Activated T-cell treated with anti-CD3 and anti-CD28 coated beads for 24 hours (primary cell): ENCODE measurements at places on chromosomes 2 and 18.

GRCh38 chr2:207919164-207919919 is 106.0 kb downstream of the PLEKHM3 start:
- no peak for DNase-seq

GRCh38 chr18:62285281-62285680 is 39.8 kb upstream of the TNFRSF11A start:
- DNase-seq: no peak

GRCh38 chr2:190881084-190881597 is 520 bp downstream of the GLS start:
- DNase-seq: no peak

GRCh38 chr2:228847684-228848083 is 423.4 kb downstream of the PID1 start:
- DNase-seq: no peak

GRCh38 chr2:196046123-196046917 is 22.3 kb downstream of the DNAH7 start:
- no peak for DNase-seq

GRCh38 chr2:22153931-22154613 is 1030.3 kb downstream of the TDRD15 start:
- DNase-seq: no peak

GRCh38 chr2:214591366-214591765 is 180.5 kb downstream of the VWC2L start:
- DNase-seq: no peak

- no peak for DNase-seq
Measured at GRCh38 chr2:96121414-96121813, 5.0 kb upstream of the ADRA2B start.

DNA sequence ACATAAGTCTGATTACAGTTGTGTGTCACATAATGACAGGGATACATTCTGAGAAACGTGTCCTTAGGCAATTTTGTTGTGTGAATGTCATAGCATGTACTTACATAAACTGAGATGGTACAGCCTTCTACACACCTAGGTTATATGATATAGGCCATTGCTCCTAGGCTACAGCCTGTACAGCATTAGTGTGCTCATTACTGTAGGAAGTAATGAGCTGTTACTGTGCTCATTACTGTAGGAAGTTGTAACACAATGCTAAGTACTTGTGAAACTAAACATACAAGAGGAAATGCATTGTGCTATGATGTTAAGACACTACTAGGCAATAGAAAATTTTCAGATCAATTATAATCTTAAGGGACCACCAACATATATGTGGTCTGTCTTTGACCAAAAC is 72.8 kb downstream of the UPP2 start:
- no peak for DNase-seq

DNA sequence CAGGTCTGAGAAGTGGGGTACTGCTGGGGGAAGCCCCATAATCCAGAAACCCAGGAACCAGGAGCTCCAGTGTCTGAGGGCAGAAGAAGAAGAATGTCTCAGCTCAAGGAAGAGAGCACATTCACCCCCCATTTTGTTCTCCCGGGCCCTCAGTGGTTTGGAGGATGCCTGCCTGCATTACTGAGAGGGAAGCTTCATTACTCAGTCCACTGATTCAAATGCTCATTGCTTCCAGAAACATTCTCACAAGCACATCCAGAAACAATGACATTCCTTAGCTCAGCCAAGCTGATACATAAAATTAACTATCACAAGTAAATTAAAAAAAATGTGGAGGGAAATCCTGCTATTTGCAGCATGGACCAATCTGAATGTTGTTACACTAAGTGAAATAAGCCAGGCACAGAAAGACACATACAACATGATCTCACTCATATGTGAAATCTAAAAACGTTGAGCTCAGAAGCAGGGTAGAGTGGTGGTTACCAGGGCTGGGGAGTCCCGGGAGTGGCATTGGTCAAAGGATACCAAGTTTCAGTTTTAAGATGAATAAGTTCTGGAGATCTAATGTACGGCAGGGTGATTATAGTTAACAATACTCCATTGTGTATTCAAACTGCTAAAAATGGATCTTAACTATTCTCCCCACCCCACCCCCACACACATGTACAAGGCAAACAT is 459.3 kb downstream of the GALR1 start:
- DNase-seq: no peak

DNA sequence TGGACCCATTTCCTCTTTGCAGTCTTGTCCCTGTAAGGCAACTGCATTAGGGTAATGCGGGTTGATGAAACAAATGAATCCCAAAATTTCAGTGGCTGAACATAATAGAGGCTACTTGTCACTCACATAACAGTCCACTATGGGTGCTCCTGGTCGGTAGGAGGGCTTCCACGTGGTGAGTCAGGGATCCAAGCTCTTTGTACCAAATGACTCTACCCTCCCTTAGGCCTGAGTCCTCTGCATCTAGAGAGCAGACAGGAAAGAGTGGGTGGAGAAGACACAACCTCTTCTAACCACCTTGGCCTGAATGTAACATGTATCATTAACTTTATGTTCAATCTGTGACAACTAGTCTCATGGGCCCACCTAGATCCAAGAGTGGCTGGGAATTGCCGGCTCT is 86.2 kb upstream of the HAAO start:
- no peak for DNase-seq

DNA sequence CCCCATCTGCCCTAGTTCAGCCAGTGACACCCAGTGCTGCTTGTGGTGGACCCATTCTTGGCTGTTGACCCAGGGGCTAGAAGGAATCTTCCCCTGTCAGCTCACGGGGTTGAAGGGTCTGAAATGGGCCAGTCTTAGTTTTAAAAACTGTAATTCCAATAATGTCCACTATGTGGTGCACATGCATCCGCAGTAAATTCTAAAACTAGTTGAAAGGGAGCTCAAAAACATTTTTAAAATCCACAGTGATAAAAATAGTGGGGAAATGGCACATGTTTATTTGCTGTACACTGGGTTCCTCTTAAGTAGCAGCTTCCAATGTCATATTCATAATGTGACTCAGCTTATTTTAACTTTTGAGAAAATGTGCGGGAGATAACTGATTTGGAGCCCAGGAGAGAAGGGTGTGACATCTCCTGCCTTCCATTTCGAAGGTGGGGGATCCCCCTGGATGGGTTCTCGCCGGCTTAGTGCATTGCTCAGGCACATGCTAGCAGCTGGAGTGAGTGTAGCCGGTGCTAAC is 32.8 kb downstream of the GRHL1 start:
- DNase-seq: no peak

DNA sequence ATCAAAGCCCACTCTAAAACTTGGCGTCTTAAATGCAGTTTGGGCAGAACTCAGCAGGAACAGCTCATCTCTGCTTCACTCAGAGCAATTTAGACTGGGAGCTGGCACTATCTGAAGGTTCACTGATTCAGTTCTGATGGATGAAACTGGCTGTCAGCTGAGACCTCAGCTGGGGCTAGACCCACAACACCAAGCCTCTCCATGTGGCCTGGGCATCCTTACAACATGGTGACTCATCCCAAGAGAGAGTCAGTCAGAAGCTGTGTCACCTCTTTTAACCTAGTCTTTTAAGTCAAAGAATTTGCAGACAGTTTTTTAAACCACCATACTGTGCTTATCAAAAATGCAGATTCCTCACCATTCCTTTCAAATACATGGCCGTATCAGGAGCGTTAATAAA is 62.6 kb upstream of the ZNF397 start:
- no peak for DNase-seq

DNA sequence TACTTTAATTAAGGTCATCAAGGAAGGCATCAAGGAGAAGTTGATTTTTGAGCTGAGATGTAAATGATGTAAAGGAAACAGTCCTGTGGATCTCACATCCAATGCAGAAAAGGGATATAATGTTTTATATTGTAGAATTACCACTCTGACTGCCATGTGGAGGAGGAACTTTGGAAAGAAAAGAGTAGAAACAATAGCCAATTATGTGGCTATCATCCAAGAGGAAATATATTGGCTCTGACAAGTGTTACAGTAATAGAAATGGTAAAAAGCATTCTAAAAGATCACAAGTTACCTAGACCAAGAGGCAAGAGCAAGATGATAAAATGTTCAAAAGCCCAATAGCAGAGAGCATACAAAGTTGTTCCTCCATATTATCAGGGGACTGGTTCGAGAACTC is 26.8 kb downstream of the BARD1 start:
- no peak for DNase-seq

GRCh38 chr2:222739939-222740338 is 68.5 kb downstream of the MOGAT1 start:
- no peak for DNase-seq

- no peak for DNase-seq
Measured at GRCh38 chr18:67672716-67673115, 156.2 kb upstream of the DSEL start.

DNA sequence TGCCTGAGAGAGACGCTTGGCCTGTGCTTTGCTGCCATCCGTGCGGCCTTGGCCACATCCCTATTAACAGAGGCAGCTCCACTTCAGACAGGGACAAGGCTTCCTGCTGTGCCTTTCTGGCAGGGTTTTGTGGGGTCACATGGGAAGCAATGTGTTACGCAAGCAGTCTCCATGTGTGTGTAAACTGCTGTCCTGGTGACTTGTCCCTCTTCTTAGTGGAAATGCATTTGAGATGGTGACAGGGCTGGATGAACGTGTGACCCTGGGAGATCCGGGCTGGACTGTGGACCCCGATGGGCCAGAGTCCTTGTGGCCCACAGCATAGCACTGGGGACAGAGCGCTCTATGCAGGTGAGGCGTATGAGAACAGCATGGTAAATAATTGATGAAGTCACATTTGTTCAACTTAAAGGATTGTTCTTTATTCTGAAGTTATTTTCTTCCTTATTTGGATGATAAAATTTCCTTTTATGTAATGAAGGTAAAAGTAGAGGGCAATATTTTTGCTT is 23.2 kb downstream of the ASB1 start:
- DNase-seq: no peak

DNA sequence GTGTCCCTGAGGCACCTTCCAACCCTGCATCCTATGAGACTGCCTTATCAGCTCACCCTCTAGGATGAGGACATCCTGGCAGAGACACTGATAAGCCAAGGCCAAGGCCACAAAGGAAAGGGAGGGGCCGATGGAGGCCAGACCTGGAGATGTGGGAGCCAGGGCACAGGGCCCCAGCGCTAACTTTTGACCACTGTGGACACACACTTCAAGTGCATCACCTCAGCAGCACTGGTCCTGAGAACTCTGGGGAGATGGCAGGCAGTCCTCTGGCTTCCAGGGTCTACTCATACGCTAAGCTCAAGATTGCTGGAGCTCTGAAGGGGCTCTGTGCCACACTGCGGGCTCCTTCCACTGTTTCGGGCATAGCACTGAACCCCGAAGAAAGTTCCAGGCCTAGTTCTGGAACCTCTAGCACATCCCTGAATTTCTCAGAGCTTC is 100.2 kb upstream of the ID2 start:
- DNase-seq: no peak

- no peak for DNase-seq
Measured at GRCh38 chr2:74751981-74752851, 81.7 kb upstream of the HK2 start.

- no peak for DNase-seq
Measured at GRCh38 chr2:119691189-119691588, 12.2 kb downstream of the TMEM177 start.

GRCh38 chr2:136705336-136705735 is 60.0 kb upstream of the THSD7B start:
- no peak for DNase-seq

GRCh38 chr2:9222239-9222892 is 15.8 kb downstream of the ASAP2 start:
- DNase-seq: no peak

DNA sequence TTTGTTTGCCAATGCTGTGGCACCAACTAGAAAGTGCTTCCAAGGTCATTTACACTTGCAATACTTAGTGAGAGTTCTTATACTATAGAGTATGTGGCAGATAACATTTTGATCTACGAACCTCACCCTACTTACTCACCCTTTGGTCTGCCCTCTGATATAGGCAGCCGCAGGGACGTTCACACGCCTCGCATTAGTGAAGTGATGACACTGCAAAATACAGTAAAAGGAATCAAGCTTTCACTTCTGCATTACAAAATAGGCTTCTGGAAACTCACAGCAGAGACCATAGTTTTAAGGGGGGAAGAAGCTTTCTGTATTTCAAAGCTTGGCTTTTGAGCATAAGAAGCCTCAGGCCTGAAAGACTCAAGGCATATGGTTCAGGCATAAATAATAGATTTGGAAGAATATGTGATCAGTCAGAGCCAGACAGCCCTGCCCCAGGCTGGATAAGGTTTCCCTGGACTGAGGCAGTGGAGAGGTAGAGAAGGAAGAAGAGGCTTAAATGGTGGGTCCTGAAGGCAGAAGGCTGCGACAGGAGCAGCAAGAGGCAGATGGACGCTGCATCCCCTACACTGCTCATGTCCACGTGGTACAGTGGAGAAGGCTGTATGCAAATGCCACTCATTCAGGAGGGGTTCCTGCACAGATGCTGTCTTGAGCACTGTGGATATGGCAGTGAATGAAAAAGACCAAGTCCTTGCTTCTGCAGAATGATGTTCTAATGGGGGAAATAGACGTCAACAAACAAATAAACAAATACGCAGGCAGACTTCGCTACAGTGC is 63.1 kb downstream of the FECH start:
- DNase-seq: no peak

DNA sequence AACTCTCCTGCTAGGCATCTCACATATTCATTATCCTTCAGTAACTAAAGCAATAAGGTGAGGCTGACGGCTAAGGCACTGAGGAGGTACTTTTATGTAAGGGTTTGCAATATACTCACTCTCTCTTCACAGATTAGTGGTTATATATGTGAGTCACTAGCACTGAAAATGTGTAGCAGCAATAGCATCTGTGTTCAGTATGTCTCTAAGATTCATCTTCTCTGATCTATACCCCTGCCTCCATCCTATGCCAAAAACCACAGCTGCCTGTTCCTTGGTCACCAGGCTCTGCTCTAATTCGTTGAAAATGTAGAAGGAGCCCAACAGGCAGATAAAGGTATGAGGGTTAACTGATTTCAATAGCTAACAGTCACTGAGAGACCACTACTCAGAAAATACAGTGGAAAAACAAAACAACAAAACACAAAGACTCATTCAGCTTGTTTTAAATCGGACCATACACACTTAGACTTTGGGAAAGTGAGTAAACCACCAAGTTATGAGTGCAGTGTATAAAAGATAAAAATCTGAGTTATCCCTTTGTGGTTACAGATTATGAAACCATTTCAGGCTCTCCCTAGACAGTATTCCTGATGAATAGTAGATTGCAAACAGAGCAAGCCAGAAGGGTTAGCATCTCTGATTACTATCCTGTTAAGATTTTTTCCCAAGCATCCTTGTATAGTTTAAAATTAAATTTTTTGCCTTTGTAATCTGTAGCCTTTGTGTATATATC is 75.3 kb upstream of the CYP26B1 start:
- DNase-seq: no peak

DNA sequence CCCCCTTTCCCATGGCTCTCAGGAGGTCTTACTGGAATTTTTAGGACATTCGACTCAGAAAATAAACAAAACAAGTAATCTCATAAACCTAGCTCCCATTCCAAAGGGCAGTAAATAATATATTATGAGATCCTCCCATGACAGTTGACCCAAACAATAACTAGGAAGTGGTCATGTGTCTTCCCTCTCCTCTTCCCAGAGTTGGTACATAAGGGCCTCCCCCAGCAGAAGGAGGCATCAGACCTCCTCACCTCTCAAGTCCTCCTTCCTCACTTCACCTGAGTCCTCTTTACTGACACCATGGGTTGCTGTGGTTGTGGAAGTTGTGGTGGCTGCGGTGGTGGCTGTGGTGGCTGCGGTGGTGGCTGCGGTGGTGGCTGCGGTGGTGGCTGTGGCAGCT is at the start of gene SCYGR7:
SCYGR7 (plus strand) TSS at position 301 of the 400 bp plus-strand sequence; CDS start at position 301, 0 bp downstream.
- no peak for DNase-seq

- DNase-seq: no peak
Measured at GRCh38 chr2:188315750-188316149, 24.1 kb downstream of the GULP1 start.
